Dorsolateral prefrontal cortex (tissue), 122 donors: ENCODE measurements at places on chromosomes 12 and 14.

- no peak for DNase-seq
Observed at GRCh38 chr14:37413504-37414003, 181.5 kb downstream of the FOXA1 start.

GRCh38 chr12:851343-851742 lies 98.2 kb downstream of the RAD52 start:
- no peak for DNase-seq

GRCh38 chr12:93778306-93778705 lies 101.1 kb downstream of the CRADD start:
- no peak for DNase-seq

DNA sequence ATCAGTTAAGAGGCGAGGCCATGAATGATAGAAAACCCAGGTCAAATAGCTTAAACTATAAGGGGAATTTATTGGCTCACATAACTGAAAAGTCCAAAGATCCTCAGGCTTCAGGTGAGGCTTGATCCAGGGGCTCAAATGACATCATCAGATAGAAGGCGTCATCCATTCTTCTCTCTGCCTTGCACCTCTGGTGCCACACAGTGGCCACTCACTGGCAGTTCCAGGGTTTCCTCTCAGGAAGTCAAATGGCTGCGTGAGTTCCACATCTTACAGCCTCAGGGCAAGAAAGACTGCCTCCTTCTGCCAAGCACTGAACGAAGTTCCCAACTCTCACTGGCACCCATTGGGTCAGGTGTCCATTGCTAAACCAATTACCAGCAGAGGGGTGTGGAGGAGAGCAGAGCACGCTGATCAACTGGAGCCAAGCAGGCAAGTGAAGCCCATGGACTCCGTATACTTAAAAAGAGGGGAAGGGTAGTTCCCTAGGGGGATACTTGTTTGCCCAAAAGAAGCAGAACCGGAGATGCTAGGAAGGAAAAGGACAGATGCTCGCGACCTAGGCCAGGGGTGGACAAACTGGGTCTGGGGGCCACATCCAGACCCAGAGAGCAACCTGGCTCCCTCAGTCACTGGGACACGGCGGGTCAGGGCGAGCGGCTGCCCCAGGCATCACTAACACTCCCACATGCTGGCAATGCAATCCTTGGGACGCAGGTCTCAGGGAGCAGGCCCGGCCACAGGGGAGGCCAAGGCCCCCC lies 69.3 kb downstream of the SERPINA3 start:
- DNase-seq, result no peak

GRCh38 chr12:115172521-115172920 lies 488.5 kb upstream of the TBX3 start:
- no peak for DNase-seq

- no peak for DNase-seq
Observed at GRCh38 chr12:57410534-57410933, 20.3 kb downstream of the R3HDM2 start.

GRCh38 chr12:11745113-11745512 lies 95.6 kb downstream of the ETV6 start:
- no peak for DNase-seq

- no peak for DNase-seq
Observed at GRCh38 chr12:74539765-74540526, 2.3 kb downstream of the ATXN7L3B start.

DNA sequence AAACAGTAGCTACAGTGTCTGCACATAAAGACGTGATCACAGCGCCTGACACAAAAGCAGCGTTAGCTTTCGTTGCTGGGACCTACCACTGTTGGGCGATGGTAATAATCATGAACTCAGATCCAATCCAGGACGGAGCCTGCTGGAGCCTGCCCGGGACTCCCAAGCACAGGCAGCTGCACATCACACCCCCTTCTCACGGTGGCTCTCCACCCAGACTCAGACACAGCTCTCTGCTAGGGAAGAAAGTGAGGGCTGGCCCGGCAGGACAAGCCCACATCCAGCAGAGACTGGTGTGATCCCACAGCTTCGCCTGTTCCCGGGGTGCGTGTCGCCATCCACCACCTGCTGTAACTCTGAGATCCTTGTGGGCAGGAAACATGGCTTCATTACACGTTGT lies 49.9 kb upstream of the FOXN3 start:
- no peak for DNase-seq

- DNase-seq, result no peak
Observed at GRCh38 chr12:28550757-28551704, 360.8 kb downstream of the CCDC91 start.

DNA sequence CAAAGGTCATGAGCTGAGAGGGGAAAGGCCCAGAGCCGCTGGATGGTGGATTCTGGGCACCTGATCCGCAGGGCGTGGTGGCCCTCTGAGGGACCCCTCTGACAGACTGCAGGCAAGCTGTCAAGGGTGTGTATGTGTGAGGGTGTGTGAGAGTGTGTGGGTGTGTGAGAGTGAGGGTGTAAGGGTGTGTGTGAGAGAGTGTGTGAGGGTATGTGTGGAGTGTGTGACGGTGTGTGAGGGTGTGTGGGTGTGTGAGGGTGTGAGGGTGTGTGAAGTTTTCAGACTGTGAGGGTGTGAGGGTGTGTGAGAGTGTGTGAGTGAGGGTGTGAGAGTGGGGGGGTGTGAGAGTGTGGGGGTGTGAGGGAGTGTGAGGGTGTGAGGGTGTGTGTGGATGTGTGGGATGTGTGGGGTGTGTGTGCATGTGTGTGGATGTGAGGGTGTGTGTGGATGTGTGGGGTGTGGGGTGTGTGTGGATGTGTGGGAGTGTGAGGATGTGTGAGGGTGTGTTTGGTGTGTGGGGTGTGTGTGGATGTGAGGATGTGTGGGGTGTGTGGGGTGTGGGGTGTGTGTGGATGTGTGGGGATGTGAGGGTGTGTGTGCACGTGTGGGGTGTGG lies 156.7 kb downstream of the TMEM121 start:
- DNase-seq, result peak; percentile 0

- DNase-seq, result no peak
Observed at GRCh38 chr14:104756477-104757237, 3.7 kb downstream of the SIVA1 start.

DNA sequence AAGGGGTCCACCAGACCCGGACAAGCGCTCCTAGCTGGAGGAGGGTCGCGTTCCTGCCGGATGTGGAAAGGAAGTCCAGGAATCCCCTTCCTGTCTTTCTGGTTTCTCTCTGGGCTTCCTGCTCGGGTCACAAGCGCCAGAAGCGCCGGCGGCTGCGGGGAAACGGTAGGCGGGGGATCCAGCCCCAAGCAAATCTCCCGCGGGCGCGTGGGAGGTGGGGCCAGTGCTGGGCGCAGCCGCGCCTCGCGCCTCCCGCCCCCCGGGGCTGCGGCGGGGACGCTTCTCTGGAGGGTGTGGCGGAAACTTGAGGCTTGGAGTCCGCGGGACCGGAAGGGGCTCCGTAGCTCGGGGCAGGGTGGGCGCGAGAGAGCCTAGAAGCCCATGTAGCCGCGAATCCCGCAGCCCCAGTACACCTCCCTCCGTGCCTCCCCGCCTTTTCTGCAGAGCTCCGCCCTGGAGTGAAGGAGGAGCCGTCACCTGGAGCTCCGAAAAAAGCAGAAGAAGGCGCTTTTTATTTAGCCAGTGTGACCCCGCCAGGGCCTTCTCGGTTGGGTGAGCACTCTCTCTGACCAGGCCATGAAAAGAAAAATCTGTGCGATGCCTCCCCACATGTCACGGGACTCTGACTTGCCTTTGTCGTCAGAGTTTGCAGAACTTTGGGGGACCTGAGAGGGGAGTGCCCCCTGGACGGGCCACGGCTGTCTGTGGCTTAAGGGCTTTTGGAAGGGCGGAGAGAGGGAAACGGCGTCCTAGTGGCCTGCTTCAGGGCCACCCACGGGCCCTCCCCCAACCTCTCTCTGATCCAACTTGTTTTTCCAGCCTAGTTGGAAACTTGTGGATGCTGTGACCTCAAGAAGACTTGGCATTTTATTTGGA lies 21.4 kb upstream of the CLEC2D start:
- DNase-seq, result no peak

GRCh38 chr14:61119006-61119405 lies 138.0 kb downstream of the SLC38A6 start:
- DNase-seq, result no peak

DNA sequence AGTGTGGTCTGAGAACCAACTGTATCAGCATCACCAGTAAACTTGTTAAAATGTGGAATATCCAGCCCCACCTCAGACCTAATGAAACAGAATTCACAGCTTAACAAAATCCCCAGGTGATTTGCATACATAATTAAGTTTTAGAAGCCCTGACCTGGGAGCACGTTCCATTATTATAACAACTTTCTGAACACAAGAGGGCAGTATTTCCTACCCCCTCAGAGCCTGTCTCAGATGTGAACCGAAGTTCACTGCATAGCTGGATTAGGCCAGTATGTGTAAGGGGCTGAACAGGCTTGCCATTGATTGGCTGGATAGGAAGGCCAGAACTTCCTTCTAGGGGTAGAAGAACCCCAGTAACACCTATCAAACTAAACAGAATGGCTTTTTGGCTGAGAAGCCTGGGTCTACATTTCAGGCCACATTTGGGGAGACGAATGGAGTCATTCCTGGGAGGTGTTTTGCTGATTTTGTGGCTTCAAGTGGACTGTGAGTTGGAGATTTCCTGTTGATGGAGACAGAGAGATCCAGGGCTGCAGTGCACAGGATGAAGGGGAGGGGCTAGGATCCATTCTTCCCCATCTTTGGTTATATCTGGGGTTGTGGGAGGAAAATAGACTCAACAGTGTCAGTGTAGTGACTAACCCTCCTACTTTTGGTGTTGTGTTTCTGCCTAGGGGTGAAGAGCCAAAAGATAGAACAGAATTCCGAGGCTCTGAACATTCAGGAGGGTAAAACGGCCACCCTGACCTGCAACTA lies 94.7 kb upstream of the OR4E1 start:
- DNase-seq, result no peak

DNA sequence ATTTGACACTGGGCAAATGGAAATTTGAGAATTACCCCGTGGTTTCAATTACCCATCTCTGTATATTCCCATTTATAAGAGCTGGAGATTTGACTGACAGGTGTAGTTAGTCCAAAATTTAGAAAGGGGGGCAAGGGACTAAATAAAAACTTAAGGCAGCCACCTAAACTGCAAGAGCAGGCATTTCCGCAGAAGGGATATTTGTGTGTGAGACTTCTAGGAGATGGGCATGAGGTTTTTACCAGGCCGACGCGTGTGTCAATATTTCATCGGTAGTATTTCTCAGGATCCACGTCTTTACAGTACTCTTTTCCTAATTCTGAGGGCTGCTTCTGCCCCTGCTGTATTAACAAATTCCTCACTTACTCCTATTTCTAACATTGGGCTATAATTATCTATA lies 1.4 kb downstream of the FAR2 start:
- no peak for DNase-seq

DNA sequence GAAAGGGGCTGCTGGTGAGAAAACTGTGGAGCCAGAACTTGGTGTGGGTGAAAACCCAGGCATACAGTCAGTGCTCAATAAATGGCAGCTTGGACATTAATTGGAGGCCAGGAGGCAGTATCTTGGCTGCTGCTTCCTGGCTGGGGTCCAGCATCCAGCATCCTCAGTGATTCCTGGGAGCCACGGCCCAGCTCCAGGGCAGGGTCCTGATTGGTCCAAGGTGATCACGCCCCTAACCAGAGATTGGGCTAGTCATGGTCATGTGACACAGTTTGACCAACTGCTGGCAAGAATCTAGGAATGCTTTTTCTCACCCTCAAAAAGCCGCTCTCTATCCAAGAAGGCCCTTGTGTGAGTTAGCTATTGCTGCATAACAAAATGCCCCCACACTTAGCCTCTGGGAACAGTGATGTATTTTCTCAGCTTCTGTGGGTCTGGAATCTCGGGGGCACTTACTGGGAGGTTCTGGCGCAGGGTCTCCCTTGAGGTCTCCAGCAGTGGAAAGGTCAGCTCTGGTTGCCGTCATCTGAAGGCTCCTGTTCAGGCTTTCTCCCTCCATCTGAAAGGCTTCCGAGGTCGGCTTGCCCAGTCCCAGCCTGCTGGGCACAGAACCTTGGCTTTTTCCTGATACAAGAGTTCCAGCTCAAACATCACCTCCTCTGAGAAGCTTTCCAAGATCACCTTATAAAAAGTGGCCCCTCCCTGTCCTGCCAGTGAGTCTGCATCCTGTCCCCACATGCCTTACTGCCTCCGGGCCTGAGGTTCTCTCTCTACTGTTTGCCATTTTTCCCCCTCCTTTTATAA lies 119.2 kb upstream of the NCOR2 start:
- no peak for DNase-seq

- DNase-seq, result no peak
Observed at GRCh38 chr14:99887407-99887806, 94.2 kb downstream of the EML1 start.

DNA sequence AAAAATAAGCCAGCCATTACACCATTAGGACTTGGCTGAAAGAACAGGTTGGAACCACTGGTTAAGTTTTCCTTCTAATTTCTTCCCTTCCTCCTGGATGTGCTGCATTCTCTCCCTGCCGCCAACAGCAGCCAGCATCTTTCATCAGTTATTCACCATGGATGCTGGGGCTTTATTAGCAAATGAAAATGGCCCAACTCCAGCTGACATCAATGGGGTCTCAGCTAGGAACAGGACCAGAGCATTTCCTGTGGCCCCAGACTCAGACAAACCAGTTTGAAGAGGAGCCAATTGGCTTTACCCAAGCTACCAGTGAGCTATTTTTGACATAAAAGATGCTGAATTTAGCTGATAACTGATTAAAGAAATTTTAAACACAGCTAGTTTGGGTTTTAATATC lies 26.0 kb upstream of the TBX5 start:
- DNase-seq, result no peak

DNA sequence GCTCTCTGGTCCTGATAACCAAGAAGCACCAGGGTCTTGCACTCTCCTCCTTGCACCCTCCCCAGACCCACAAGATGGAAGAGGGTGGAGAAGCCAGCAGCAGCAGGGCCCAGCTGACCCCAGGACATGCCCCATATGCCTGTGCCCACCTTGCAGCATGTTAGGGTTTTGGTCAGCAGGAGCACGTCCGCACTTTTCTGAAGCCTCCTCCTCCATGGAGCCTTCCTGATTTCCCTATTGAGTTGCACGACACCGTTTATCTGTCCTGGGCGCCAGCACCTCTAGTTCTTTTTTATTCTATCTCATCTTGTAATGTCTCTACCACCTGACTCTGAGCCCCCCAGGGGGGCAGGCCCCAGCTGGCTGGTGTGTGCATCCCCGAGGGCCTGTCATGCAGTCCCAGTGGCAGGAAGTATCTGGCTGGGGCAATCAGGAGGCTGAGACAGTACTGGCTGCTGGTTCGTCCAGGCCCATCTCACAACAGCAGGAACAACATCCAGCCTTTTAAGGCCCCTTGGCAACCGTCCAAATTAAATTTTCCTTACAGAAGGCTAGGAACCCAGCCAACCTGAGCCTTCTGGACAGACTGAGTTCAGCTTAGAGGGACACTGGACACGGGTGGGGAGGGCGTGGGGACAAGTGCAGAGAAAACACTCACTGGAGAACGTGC lies 39.6 kb downstream of the CCDC85C start:
- peak; percentile 39 for DNase-seq
